Peyer's patch (tissue), 4 donors: ENCODE measurements at places on chromosomes 5 and 9.

- no peak for DNase-seq
Measured at GRCh38 chr9:69593301-69593700, 78.9 kb downstream of the APBA1 start.

DNA sequence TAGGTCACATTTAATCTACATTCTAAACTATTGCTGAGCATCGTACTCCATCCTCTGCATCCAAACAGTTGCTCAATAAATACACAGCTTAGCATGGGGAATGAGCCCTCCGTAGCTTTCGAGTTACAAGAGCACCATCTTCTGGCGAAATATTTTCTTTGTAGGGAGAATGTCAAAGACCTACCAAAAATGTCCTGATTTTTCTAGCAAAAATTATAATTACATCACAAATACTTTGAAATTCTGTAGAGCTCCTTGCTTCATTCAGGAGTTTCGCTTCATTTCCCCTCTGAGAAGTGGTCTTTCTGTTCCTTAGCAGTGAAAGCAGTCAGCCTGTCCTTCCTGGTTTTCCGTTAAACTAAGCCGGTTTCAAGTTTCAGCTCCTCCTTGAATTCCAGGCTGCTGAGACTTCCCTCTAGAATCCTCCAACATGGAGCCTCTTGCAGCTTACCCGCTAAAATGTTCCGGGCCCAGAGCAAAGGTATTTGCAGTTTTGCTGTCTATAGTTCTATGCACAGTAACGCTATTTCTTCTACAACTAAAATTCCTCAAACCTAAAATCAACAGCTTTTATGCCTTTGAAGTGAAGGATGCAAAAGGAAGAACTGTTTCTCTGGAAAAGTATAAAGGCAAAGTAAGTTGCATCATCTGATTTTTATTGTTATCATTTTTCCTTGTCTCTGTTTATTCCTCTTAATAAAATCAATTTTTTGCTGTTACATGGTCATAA, at the start of gene GPX8:
Gene GPX8, plus strand, starts transcription at position 409 of the 730 bp plus-strand sequence. Its CDS starts 22 bp downstream, at position 431.
- no peak for DNase-seq

GRCh38 chr9:34559624-34560455, 29.7 kb downstream of the CNTFR start:
- DNase-seq: no peak

GRCh38 chr9:113536483-113537228, 73.1 kb downstream of the RGS3 start:
- peak; percentile 51 for DNase-seq

DNA sequence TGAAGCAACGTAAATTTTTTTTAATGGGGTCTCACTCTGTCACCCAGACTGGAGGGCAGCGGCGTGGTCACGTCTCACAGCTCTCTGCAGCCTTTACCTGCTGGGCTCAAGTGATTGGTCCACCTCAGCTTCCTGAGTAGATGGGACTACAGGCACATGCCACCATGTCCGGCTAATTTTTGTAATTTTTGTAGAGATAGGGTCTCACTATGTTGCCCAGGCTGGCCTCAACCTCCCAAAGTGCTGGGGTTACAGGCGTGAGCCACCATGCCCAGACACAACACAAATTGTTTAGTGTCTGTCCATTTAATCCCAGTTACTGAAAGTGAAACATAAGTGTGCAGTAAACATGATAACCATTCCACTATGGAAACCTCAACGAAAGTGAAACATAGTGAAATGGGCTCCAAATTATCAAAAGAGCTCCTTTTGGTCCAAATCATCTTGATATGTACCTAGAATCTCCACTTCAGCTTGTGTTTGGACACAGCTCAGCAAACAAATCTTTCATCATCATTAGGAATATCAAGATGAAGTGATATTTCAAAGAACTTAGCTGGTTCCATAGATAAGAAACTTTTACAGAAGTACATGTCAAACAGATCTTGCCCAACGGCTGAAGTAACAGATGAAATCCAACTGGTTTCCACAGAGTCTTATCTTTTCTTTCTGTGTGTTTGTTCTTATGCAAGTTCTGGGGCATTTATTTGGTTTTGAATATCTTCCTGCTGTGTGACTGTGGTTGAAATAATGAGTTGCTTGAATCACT, 41.2 kb upstream of the PLPP1 start:
- DNase-seq: no peak

DNA sequence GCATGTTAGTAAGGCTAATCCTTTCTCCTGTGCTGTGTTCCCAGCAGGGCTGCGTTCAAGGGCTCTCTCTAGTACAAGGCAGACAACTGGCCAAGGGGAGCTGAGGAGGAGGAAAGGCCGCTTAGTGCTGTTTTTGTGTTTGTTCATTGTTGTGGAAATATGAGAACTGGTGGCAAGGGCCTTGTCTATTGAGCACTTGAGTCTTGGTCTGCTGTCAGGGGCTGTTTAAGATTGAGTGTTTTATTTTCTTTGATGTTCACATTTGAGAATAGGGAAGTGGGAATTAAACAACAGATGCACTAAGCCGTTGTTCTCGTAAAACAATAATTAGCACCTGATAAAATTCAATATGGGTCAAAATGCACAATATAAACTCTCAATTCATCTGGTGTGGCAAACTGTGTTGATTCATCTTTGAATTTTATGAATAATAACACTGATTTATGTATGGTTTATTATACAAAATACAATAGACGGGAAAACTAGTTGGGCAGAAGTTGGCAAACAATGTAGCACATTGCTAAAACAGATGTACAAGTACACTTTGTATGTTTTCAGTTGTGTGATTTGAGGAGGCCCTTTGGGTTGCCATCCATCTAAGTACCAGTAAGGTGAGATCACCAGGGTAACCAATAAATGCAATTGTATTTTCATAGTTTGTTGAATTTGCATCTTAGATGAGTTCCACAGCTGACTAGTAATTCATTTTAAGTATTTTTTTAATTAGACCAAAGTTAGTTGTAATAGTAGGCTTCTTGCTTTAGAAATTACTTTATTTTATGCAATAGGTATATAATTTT, 97.6 kb upstream of the GRHPR start:
- DNase-seq: no peak

DNA sequence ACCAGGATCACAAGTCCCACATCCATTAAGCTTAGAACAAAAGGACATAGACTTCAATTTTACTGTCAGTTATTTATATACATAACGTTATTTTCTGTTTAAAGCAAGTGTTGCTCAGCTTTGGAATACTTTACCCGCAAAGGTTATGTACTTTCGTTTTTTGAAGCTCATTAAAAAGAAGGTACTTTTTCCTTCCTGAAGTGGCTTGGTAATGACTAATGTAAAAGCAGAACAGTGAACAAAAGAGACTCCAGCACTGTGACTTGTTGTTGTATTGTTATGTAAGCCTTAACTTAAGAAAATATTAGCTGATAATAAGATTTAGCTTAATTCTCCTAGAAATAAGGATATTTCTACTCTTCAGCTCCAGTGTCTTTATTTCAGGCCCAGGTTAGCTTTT, 97.3 kb upstream of the SLCO6A1 start:
- no peak for DNase-seq

DNA sequence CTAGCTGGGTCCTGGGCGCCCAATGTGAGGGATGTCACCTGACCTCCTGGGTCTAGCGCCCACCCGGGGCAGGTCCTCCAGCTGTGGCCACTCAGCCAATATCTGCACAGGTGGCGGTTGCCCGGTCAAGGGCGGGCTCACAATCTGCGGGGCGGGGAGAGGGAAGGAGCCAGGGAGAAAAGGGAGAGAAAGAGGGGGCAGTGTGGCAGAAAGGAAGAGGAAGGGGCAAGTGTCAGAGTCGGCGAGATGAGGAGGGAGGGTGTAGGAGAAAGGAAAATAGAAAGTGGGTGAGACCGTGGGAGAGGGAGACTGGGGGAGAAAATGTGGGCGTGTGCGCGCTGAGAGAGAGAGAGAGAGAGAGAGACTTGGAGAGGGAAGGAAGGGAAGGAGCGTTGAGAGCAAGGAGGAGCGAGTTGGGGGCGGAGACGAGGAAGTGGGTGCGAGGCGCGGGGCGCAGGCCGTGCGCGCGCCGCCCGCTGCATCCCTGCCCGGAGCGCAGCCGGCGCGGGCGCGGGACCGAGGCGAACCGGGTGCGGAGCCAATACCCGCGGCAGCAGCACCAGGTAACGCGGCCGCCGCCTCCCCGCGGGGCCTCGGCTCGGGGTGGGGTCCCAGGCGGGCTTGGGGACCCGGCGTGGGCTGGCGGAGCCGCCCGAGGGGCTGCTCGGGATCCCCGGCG, at the start of gene HRH2:
Gene HRH2, plus strand, starts transcription at position 479 of the 679 bp plus-strand sequence. CDS start 25,163 bp downstream, outside the sequence.
- peak; percentile 23 for DNase-seq

- DNase-seq: no peak
Measured at GRCh38 chr5:161340012-161340411, 206.5 kb downstream of the GABRB2 start.

DNA sequence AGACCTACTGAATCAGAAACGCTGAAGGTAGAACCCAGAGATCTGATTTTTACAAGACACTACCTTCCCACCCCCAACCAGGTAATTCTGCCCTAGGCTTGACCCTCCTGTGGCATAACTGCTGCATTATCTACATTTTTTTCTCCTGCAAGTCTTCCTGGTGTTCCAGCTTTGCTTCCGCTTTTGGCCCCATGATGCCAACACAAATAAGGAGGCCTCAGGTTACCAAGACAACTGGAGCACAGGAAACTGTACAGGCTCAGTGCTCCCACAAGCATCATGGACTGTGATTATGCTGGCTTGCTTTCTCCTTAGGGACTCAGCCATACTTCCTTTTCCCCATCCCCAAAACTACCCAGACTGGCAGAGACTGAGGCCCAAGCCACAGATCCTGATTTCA, 6.6 kb upstream of the MSMP start:
- no peak for DNase-seq

GRCh38 chr9:87682618-87683017, 43.3 kb upstream of the CTSL start:
- DNase-seq: no peak

DNA sequence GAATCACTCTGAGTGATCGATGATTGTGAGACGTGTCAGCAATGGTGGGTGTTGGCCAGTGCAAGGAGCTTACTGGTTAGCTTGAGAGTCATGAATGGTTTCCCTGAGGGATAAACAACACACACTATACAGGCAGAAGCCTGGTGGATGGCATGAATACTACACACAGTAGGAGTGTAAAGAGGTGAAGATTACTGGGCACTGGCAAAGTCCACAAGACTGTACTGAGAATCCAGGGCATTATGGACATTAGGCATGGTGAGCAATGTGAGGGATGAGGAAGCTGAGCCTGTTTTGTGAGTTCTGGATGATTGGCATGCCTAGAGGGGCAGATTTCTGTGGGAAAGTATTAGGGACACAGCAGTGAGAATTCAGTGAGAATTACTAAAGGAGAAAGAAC, 71.3 kb downstream of the KDM4C start:
- no peak for DNase-seq

DNA sequence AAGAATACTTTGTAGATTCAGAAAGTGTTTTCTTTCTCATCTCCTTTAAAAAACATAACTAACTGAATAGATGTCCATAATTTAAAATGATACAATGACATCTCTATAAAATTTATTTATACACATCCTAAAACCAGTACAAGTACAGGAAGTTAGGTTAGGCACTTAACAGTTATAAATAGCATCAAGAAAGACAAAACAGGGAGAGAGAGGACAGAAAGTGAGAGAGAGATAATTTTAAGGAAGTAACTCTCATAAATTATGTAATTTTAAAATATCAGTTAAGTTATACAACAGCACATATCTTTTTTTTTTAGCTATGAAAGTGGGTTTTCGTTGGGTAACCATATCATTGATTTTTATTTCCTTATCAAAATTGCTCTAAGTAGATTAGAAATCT, 1068.6 kb downstream of the TAF11L14 start:
- no peak for DNase-seq

- DNase-seq: no peak
Measured at GRCh38 chr5:160702311-160702803, 149.7 kb downstream of the ATP10B start.

GRCh38 chr9:16202914-16203728, 650.3 kb downstream of the CCDC171 start:
- no peak for DNase-seq

DNA sequence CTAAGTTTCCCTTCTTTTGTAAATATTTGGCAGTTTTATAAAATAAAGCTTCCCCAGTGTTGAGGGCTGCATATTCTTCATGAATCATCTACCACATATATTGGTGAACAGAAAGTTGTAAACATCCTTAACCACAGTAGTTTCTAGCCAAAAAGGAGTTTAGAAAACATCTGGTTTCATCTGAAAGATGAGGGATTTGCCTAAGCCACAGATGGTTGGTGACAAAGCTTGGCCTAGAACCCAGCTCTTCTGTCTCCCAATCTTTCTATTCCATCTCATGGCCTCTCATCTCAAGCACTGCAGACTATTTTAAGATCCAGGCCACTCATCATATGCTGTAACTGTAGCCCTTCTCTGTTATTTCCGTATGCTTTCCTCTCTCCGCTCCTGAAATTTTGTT, 232.3 kb upstream of the TRPM3 start:
- no peak for DNase-seq

- no peak for DNase-seq
Measured at GRCh38 chr9:123196124-123196523, 72.3 kb downstream of the STRBP start.

- no peak for DNase-seq
Measured at GRCh38 chr5:16140944-16141343, 38.6 kb downstream of the MARCHF11 start.

DNA sequence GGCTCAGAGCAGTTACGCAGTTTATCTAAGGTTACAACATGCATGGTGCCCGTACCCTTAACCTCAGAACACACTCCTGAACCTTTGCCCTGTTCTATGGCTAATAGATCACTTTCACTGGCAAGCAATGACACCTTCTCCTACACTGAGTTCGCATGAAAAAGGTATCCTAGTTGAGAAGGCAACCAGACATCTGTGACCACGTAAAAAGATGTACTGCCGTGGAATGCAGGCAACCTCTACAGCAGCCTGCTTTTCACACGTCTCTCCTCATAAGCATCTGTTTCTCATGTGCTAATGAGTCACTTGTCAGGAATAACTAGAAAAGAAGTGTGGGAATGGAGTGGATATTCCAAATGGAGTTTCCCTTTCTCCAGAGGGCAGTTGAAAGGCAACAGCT, 71.4 kb downstream of the FBXO38 start:
- DNase-seq: no peak
